ENCODE measurements at places on chromosomes 5 and 9.

- no peak for DNase-seq
Observed at GRCh38 chr5:177492841-177493240, 4.6 kb downstream of the PDLIM7 start.

DNA sequence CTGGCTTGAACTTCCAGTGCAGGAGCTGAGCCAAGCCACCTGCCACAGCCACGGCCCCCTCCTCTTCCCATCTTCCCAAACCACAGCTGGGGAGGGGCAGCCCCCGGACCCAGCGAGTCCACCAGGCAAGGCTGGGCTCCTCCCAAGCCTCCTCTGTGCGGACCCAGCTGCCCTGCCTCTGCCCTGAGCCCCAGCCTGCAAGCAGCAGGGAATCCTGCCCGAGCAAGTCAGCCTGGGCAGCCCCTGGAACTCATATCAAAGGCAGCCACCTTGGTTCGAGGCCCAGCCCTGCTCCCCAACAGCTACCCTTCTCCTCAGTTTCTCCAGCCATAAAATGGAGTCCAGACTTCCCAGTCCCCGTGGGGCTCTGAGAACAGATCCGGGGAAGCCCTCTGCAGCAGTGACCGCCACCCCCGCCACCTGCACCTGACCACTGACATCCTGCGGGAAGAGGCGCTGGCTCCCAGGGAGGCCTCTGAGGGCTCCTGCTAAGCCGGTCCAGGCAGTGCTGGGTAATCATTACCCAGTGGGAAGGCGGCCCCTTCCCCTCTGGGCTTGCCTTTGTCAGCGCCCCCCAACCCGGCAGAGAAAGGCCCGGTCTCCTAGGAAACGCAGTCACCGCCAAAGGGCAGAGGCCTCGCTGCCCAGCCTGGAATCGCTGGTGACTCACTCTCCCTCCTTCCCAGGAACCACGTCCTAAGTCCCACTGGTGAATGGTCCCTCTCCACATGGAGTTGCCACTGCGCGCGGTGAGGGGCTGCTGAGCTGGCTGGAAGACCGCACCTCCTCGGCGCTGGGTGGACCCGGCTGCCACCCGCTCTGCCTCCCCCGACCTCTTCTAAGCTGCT lies 1.5 kb downstream of the VAV2 start:
- DNase-seq = peak; percentile 68

DNA sequence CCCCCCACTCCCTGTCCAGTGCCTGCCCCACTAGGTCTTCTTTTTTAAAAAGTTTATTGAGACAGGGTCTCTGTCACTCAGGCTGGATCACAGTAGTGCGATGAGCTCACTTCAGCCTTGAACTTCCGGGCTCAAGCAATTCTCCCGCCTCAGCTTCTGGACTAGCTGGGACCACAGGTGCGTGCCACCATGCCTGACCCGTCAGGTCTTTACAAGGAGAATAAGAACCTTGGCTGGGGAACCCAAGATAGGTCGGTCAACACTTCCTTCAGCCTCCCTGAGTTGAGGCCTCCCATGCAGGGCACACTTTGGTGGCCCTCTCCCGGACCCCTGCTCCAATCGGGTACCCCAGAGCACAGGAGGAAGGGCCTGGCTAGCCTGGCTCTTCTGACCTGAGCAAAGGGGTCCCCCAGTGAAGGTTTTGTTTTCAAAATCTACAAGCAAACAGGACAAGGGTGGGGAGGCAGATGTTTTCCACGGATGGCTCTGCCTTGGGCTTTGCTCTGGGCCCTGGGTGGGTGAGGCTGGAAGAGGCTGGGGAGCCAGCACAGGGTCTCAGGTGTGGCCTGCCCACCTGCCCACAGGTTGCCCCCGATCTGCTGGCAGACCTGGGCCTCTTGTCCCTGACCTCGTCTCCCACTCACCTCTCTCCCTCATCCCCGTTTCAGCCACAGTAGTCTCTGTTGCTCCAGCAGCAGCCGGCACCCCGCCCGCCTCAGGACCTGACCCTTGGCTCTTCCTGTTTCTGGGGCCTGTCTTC lies 108.7 kb upstream of the PHYKPL start:
- DNase-seq = no peak

DNA sequence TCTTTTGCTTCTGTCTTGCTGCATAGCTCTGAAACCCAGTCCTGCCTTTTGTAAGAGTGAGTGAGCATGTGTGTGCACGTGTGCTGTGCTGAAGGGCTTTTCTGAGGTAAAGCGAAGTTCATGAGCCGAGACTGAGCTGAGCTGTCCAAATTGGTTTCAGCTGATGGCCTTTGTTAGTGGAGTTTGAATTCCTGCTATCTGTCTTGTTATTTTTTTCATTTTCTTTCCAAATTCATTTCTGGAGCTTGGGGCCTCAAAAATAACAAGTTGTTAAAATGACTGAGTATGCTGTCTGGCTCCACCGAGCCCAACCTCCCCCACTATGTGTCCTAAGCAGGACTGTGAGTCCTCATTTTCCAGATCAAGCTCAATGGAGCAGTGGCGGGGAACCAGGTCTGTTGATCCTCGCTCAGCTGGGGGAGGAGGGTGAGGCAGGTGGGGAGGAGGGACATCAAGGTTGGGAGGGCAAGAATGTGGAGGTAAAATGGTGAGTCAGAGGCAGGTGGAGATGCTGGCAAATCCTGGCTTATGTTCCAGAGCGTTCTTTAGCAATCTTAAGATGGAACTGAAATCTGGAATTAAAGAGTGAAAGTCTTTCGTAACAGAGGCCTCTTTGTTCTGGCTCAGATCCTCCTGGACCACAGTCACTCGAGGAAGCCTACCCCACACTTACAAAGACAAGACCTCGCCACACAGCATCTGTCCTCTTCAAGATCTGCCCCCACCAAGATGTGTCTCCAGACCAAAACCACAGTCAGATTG lies 63.9 kb downstream of the SREK1 start:
- DNase-seq = peak; percentile 60

DNA sequence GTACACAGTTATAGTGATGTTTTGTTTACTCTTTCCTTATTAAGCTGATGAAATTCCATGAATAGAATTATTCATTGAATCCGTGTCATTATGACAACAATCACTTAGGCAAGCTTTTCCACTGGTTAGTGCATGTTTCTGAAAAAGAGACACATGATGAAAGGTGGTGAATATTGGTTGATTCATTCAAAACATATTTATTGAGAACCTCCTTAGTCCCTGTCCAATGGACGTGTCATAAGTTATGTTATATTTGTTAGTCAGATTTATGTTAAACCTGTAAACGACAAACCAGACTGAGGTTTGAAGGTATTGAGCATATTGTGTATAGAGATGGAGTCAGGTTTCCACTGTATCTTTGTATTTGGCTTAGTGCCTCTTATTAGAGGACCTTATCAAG lies 1888.9 kb upstream of the CDH6 start:
- DNase-seq = peak; percentile 0

DNA sequence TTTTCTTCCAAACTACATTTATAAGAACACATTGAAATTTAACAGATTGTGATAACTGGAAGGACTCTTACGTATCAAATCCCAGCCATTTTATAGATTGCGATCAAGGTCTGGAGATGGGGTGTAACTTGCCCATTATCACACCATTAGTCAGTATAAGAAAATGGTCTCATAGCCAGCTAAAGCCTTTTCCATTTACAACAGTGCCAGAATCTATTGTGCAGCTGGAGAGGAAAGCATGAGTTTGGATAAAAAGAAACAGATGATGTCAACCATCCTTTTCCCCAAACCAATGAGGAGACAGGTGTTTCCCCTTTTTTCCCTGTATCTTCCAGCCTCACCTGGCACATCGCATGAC lies 658.8 kb downstream of the ACTL7B start:
- no peak for DNase-seq
